ENCODE measurements at places on chromosomes 2 and 18.

GRCh38 chr2:29326926-29327325 is 211.7 kb downstream of the CLIP4 start:
- DNase-seq, result no peak

- no peak for DNase-seq
Observed at GRCh38 chr2:46645681-46646162, 166.4 kb downstream of the TMEM247 start.

GRCh38 chr18:269480-270095 is 1.7 kb upstream of the THOC1 start:
- DNase-seq, result no peak

DNA sequence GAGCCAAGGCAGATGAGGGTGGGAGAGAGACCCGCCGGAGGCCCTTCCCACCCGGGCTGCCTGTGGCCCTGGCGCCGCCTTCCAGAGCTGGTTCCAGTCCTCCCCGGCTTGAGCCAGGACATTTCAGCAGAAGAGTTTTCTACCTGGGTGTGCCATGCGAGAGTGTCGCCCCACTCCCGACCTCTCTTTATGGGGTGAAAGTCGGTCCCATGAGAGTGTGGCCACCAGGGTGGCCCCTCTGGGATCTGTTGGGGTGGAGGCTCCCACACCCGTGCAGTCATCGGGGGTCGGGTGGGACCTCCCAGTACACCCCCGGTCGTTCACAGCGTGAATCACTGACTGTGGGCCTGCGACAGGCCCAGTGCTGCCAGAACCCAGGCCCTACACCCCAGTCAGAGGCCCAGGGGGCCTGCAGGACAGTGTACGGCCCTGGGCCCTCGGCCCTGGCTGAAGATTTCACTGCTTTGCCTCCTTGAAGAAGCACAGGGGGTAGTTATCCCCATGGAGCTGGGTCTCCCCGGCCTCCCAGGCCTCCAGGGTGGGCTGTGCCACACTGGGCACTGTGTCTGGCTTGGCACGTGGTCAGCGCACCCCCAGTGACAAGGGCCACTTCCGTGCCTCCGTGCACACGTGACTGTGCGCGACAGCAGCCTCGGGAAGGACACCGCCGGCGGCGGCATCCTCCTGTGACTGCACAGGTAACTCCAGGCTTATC is 5.9 kb downstream of the NFATC1 start:
- DNase-seq, result no peak

DNA sequence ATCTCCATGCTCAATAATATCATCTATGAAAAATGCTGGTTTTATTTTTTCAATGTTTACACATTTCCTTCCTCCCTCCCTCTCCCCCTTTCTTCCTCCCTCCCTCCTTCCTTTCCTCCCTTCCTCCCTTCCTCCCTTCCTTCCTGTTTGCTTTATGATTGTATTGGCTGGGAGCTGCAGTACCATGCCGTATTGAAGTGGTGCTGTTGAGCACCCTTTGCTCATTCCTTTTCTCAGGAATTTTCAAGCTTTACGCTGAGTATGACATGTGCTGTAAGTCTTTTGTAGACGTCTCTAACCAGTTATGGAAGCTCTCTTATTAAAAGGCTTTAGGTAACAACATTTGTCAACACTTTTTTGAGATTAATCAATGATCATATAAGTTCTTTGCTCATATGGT is 100.4 kb downstream of the SNTG2 start:
- DNase-seq, result no peak

Data from activated CD8-positive, alpha-beta memory T cell treated with anti-CD3 and anti-CD28 coated beads for 48 hours (primary cell).